ENCODE measurements at places on chromosomes 12 and 14. TPM values are rescaled to one million over a fixed set of nuclear protein-coding genes. Genes with fewer than 3 reads are reported as not detected.

Gene RDH16
- 0.20 TPM for total RNA-seq

DNA sequence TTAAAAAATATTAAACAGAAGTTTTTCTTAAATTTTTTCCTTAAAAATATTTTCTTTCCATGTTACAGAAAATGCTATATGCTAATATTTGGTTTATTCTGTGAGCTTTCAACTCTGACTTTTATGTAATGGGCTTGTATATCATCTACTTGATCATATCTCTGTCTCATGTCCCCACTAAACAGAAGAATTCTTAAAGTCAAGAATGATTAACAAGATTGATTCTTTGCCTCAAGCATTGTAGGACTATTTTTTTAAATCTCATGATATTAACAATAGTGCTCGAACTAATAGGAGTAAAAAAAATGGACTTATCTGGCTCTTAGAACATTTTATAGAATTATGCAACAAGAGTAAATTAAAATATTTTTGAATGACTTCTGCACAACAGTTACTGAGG lies 206.3 kb downstream of the C12orf50 start:
- H3K27ac ChIP-seq: no peak overlapping the region
- no peak for DNase-seq
- H3K36me3 ChIP-seq: no peaks in the 10 kb centered on the region

GRCh38 chr14:36513012-36513420 lies 7.0 kb downstream of the NKX2-1 start:
- no peaks in the 10 kb centered on the region for H3K4me1 ChIP-seq
- no peak overlapping the region for H3K4me3 ChIP-seq
- DNase-seq: no peak

- H3K27ac ChIP-seq: no peak overlapping the region
- DNase-seq: no peak
- no peaks in the 10 kb centered on the region for H3K36me3 ChIP-seq
- peaks cover 15% of the 10 kb centered on the region for H3K4me1 ChIP-seq
- H3K27me3 ChIP-seq: no peaks in the 10 kb centered on the region
- no peak overlapping the region for H3K4me3 ChIP-seq
These were observed 5.9 kb downstream of the G2E3 start for GRCh38 chr14:30564868-30565248.

DNA sequence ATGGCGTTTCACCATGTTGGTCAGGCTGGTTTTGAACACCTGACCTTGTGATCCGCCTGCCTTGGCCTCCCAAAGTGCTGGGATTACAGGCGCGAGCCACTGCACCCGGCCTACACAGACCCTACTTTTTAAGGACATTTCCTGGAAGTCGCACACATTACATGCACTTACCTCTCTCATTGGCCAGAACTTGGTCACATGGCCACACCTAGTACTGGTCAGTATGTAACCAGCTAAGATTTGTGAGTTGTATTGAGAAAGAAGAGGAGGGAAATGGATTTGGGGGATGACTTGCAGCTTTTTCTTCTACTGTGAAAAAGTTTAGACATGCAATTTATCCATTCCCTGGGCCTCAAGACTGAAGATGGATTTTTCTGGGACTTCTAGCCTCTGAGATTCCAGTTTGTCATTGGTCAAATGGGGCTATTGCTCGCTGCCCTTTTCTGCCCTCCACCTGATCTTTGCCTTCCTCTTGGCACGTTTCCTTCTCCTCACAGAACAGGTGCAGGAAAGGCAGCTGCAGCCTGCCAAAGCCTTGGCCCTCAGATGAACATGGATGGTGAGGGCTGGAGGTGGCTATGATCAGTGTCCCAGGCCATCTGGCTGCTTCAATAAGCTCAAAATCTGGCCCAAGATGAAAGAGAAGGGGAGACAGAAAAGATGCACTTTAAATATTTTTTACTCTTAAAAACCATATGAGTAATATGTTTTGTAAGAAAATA lies 7.1 kb upstream of the ZDHHC22 start:
- no peak overlapping the region for H3K4me3 ChIP-seq
- H3K4me1 ChIP-seq: no peaks in the 10 kb centered on the region
- peaks cover 34% of the 10 kb centered on the region for H3K27me3 ChIP-seq
- no peak for DNase-seq
- H3K27ac ChIP-seq: no peak overlapping the region

Data from heart left ventricle (tissue), 16 donors.